ENCODE measurements at places on chromosomes 4 and X.

DNA sequence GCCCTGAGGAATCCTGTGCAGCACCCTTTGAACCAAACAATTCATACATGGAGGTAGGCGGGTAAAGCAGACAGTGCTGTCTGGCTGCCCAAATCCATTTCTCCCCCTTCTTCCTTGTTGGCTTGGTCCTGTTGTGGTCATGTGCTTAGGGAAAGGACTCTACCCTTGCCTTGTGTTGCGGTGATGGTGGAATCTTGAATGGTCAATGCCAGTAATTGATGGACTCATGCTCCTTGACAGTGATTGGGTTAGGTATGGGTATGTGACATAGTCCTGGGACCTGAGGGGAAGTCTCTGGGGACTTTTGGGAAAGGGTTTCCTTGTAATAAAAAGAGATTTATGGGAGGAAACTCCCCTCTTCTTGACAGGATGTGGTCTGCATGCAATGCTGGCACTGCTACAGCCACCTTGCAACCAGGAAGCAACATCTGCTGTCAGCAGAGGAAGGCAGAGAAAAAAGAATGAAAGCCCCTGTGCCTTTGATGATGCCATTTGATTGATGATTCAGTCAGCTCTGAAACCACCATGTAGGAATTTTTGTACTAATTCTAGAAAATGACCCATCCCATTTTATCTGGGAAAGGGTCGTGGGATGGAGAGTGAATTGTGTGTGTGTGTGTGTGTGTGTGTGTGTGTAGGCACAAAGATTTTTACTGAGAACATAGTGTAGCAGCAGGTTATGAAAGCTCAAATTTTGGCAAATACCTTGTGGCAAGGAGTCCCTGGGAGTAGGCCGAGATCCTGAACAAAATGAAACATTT, 30.0 kb upstream of the HUWE1 start:
- DNase-seq = no peak

- DNase-seq = no peak
Measured at GRCh38 chr4:75385106-75385505, 129.1 kb downstream of the RCHY1 start.

DNA sequence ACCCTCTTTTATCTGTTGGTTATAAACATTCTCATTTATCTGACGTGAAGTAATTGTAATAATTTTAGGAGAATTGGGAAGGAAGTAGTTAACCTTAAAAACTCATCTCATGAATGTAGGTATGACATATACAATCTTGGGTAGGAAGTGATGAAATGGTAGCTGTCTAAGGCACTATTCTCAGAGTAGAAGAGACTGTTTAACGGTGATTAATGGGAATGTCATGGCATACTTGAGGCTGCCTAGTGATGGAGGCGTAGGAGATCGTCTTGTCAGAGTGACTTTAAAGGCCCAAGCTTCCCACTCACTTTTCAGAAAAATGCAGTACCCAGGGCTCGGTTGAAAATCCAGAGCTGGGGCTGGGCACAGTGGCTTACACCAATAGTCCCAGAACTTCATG, 19.4 kb upstream of the AGA start:
- no peak for DNase-seq

DNA sequence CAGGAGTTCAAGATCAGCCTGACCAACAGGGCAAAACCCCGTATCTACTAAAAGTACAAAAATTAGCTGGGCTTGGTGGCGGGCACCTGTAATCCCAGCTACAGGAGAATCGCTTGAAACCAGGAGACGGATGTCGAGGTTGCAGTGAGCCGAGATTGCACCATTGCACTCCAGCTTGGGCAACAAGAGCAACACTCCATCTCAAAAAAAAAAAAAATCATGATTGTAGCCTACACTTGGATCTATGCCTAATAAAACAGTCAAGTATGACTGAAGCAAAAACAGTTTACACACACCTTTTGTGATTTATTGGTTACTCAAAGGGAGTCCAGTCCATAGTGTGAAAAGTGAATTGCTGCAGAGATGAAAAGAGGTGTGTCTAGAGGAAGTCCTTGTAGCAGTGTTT, 34.7 kb upstream of the TASL start:
- no peak for DNase-seq

- no peak for DNase-seq
Measured at GRCh38 chrX:78104447-78105176, 564 bp downstream of the PGK1 start.

DNA sequence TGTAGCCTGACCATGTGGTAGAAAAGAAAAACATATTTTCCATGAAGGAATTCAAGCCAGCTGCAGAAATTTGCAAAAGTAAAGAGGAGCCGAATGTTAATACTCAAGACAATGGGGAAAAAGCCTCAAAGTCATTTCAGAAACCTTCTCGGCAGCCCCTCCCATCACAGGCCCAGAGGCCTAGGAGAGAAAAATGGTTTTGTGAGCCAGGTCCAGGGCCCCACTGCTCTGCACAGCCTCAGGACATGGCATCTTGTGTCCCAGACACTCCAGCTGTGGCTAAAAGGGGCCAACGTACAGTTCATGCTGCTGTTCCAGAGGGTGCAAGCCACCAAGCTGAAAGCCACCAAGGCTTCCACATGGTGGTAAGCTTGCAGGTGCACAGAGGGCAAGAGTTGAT, 50.9 kb upstream of the BBS12 start:
- no peak for DNase-seq

DNA sequence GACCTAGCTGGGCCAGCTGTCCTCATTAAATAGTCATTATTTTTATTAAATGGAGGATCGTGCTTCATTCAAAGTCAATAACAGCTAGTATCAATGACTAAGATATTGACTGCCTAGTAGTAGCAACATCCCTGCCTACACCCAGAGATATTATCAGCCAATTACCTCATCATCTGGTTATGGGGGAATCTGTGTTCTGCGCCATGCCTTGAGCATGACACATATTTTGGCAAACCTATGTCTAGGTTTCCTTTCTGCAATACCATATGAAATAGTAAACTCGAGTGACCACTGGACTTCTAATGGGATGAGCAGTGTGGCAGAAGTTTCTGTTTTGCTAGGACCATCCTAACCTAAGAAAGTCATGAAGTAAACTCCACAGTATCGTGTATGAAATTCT, 50.0 kb upstream of the AADAT start:
- no peak for DNase-seq

DNA sequence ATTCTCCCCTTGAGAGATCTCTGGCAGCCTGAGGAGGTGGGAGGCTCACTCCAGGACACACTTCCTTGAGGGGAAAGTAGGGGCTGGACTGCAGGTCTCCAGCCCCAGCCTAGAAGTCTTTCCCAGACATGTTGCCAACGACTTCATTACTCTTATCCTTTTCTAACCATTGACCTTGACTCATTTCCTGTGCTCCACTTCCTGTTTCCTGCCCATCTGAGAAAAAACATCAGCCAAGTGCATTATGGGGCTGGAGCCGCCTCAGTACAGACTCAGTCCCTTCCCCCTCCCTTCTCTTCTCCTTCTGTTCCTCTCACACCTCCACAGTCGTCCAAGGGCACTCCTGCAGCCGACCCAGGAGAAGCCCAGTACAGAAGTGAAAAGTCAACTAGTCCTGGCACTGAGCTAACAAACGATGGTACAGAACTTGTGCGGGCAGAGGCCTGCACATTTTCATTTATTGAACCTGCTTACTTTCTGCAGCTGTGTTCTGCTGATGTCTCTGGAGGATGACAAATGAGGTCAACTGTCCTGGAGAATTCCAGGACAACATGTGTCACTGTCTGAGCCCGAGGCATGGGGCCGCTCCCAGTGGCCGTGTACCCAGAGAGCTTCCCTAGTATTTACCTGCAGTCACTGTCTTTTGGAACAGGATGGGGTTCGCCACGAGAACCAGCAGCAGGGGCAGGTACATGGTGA, 20.1 kb downstream of the GPR143 start:
- DNase-seq = no peak

DNA sequence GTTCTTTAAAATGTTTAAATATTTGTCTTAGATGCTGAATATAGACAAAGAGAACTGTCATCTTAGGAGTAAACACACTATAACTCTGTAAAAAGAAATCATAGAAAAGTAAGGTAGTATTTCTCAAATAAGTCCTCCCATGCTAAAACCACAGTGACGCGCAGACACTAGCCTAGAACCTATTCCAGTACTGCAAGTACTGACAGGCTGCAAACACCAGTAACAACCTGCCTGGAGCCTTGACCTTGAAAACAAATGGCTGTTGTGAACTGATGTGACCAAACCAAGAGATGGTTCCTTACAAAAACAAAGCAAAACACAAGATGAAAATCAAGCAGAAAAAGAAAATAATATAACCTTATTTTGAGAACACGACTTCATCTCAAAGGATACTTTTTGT, 8.5 kb downstream of the TIFA start:
- no peak for DNase-seq
